ENCODE measurements at places on chromosomes 13 and 19.
A peak's percentile ranks its signal among the peaks of the same experiment; 100 is the strongest.

- DNase-seq = no peak
These were observed 977 bp downstream of the IRGQ start for GRCh38 chr19:43594710-43595604.

DNA sequence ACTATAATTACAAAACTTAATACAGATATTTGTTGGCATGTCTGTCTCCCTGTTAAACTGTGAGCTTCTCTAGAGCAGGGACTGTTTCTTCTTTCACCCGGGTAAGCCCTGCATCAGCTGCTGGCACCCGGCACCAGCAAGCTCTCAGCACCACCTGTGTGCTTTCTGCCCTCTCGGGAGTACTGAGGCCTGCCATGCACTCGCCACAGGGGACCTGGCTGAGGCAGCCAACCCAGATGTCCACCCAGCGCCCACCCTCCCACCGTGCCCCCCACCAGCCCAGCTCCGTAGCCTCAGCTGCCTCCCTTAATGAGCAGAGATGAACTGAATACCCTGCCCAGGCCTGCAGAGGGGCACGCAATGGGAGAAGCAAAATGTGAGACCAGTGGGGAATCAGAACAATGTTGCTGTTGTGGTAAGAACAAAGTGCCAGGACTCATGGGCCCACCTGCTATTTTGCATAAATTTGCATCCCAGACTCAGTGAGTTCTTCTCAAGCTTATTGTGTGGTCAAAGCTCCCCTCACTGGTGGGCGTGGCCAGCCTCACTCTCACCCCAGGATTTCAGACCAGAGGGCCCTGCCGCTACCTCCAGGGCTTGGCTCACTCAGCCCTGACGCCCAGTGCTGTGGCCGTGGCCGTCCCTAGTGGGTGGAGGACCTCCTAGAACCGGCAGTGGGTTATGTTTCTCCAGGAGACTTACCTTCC lies 14.6 kb upstream of the SERPINE3 start:
- no peak for DNase-seq

- DNase-seq = no peak
These were observed 14.6 kb downstream of the MCF2L start for GRCh38 chr13:112983428-112984196.

GRCh38 chr19:21483589-21484170 lies 21.7 kb upstream of the ZNF429 start:
- no peak for DNase-seq

DNA sequence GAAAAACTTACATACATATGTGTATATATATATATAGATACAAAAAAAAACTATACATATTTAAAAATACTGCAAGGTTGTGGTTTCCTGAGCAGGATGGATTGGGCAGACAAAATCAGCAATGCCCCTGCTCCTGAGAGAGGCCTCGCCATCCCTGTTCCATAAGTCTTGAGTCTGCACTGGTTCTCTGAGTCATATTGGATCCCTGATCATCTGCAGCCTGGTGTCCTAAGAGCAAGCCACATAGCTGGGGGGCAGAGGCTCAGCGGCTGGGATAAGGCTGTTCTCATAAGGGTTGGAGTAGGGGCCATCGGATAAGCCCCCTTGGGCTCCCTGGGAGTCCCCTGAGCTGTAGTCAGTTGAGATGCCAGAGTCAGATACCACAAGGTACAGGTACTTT lies 3.3 kb downstream of the SWSAP1 start:
- no peak for DNase-seq

GRCh38 chr19:32563761-32564160 lies 17.2 kb upstream of the PDCD5 start:
- DNase-seq = no peak

GRCh38 chr13:28538932-28539331 lies 44.0 kb upstream of the FLT1 start:
- DNase-seq = no peak

DNA sequence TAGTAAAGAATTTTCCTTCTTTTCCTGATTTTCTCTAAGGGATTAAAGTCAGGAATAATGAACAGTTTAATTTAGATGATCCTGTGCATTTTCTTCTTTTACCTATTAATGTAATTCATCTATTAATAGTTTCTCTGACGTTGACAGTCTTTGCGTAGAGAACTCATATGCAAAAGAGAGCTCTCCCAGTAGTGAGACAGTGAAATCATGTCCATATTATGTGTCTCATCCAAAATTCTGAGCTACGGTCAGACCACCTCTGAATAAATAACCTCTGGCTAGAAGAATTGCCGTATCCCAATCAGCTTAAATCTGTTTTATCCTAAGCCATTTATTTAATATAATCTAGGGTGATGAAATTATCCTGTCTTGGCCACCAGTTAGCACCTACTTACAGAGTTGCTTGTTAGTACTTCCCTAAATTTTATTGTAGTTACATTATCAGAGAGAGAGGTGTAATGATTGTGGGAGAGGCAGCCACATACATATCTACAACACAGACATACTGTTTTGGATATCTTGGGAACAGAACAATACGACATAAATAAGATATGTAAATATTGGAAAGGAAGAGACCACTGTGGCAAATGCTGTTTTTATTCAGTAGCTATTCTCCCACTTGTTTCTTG lies 30.7 kb downstream of the PDS5B start:
- DNase-seq = no peak

DNA sequence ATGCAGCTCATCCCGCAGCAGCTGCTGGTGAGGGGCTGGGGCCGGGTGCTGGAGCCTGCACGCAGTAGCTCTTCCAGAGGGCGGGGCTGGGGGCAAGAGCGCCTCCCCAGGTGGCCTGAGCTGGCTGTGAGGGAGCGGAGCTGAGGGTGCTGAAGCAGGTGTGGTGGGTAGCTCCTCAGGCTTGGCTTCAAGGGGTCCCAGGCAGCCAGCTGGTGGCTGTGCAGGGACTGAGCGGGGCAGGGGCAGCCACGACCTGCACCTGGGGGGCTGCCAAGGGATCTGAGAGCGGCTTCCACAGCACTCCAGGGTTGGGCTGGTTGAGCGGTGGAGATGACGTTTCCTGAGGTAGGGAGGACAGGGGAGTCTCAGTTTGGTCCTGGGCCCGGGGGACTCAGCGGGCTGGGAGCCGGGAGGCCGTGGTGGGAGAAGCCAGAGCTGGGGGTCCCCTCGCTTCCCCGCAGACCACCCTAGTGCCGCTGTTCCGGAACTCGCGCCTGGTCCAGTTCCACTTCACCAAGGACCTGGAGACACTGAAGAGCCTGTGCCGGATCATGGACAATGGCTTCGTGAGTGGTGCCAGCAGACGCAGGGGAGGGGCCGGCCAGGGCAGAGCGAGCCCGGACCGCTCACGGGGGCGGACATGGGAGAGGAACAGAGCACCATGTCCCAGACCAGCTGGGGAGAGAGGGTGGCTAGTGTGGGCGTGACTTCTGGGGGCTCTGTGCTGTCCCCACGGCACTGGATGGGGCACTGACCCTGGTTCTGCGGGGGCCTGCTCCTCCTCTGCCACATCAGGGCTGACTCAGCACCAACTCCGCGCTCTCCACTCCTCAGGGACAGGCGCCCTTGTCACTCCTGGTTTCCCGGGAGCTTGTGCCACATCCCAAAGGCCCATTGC lies 7.4 kb downstream of the PTOV1 start:
- no peak for DNase-seq

GRCh38 chr13:69585656-69586055 lies 522.0 kb upstream of the ATXN8OS start:
- no peak for DNase-seq

DNA sequence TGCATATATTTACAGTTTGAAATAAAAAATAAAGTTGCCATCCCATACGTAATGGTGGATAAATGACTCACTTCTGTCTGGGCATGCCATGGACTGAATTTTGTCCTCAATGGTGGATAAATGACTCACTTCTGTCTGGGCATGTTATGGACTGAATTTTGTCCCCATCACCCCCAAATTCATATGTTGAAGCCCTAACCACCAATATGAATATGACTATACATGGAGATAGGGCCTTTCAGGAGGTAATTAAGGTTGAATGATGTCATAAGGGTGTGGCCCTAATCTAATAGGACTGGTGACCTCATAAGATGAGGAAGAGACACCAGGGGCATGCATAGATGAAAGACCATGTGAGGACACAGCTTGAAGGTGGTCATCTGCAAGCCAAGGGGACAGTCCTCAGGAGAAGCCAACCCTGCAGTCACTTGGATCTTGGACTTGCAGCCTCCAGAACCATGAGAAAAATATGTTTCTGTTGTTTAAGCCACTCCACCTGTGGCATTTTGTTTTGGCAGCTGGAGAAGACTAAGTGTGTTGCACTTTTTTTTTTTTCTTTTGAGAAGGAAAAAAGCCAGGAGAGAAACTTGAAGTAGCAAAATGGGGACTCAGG lies 41.8 kb downstream of the RFC3 start:
- DNase-seq = no peak

DNA sequence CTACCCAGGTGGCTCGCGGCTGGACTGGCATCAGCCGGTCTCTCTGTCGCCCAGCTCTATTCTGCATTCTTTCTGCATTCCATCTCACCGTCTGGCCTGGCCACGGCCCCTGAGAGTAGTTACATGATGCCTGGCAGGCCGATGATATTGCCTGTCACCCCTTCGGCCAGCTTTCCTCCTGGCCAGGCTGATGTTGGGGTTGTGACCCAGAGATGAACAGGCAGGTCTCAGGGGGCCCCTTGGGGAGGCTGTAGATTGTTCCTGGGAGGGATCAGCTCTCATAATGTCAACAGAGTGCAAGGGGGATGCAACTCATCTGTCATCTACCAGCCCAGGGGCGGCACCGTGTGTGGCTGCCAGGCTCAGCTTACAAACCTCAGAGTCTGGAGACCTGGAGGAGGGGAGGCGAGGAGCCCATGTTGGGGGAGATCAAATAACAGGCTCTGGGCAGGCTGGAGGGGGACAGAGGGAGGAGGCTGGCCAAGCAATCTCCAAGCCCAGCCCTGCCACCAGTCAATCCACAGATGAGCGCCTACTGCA lies 13.6 kb upstream of the FBXO17 start:
- peak; percentile 95 for DNase-seq

GRCh38 chr19:35695895-35696422 lies 8.4 kb upstream of the ZBTB32 start:
- DNase-seq = no peak

DNA sequence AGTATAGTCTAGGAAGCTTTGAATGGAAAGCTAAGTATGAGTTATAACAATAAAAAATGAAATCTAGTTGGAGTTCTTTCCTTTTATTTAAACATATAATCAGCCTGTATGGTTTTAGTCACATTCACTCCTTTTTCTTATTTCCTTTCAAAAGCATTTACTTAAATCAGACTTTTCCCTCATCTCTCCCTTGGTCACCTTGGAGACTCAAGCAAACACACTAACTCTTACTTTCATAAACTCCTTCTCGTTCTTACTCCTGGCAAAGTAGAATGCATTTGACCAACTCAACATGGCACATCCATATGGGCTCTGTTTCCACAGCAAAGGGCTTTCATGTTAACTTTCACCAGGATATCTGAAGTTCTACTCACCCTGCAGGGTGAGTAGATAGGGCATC lies 400.0 kb downstream of the LMO7 start:
- DNase-seq = no peak

All from H4 (cell line).